ENCODE measurements at places on chromosomes 3 and 15.

DNA sequence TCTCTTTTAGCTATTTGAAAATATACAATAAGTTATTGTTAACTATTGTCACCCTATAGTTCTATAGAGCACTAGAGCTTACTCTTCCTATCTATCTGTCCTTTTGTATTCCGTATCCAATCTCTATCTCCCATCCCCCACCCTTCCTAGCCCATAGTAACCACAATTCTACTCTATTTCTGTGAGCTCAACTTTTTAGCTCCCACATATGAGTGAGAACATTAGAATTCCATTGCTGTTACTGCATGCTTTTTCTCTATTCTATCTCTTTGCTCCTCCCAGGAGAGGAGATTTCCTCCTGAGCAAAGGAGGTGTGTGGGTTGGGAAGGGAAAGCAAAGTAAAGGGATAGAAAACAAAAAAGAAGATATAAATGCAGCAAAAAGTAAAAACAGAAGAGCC, 105.6 kb upstream of the SLC4A7 start:
- DNase-seq: no peak

GRCh38 chr15:46408312-46408711, 773.5 kb downstream of the SQOR start:
- DNase-seq: no peak

GRCh38 chr15:57562196-57562769, 29.4 kb upstream of the MYZAP start:
- no peak for DNase-seq

- DNase-seq: no peak
These were observed 13.2 kb downstream of the CTSH start for GRCh38 chr15:78931439-78932257.

GRCh38 chr3:46871222-46871621, 6.3 kb upstream of the PTH1R start:
- no peak for DNase-seq

- peak; percentile 48 for DNase-seq
These were observed 817 bp upstream of the PLXNA1 start for GRCh38 chr3:126982126-126982470.

All from activated gamma-delta T cell treated with Interleukin-2 at 50 U/mL for 16 hours (primary cell).